ENCODE measurements at places on chromosomes 1 and 21.
A peak's percentile ranks its signal among the peaks of the same experiment; 100 is the strongest.

GRCh38 chr1:8194481-8195227 is 123.3 kb upstream of the SLC45A1 start:
- no peak for DNase-seq

- DNase-seq = no peak
These were observed 385.0 kb downstream of the SMYD3 start for GRCh38 chr1:246122071-246122470.

GRCh38 chr1:53549287-53549686 is 90.1 kb downstream of the DMRTB1 start:
- no peak for DNase-seq

DNA sequence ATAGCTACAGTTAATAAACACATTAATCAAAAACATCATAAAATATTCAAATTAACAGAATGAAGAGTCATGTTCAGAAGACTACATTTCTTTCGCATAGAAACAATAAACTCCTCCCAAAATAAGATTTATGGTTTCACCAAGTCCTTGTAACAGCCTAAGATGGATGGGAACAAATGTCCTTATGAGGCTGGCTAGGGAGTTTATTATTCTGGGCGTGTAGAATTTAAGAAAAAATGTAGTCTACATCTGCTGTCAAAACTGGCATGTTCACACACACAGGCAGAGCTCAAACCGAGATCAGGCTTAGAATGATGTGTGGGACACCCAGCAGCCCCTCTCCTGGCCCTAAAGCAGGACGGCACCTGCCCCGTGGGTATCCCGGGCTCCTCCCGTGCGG is 101.1 kb downstream of the NPHP4 start:
- DNase-seq = no peak

- no peak for DNase-seq
These were observed 19.0 kb downstream of the CFAP74 start for GRCh38 chr1:1984560-1985070.

DNA sequence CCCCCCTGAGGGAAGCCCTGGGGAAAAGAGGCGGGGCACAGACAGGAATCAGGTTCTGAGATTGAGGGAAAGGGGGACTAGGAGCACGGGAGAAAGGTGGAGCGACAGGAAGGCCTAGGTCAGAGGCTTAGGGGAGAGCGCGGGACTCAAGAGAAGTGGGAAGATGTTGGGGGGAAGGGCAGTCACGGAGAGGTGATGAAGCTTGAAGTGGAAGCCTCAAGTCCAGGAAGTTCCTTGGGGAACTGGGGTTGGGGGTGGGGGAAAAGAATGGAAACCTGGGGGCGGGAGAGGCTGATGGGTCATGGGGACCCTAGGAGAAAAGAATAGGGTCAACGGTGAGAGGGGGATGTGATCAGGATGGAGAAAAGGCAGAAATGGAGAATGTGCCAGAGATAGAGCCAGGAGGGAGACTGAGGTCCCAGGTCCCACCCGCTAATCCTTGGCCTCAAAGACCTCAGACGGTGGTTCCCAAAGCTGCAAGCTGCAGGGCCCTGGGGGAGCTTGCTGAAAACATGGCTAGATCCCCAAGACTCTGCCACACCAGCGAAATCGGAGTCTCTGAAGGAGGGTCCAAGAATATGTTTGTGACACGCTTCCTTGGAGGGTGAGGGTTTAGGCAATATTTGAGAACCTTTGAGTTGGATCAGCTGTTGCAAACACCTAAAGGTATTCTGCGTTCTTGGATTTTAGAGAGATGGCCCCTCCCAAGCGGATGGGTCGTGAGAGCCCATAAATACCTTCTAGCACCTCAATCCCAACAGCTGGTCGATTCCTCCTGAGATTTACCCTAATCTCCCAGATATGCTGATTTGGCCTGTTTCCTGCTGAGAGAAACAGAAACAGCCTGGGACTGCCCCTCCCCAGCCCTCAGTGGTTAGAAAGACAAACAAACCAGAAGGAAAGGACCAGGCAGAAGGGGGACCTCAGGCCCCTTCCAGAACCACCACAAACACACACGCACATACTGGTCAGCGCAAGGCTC is 3.6 kb downstream of the C1orf232 start:
- DNase-seq = no peak

DNA sequence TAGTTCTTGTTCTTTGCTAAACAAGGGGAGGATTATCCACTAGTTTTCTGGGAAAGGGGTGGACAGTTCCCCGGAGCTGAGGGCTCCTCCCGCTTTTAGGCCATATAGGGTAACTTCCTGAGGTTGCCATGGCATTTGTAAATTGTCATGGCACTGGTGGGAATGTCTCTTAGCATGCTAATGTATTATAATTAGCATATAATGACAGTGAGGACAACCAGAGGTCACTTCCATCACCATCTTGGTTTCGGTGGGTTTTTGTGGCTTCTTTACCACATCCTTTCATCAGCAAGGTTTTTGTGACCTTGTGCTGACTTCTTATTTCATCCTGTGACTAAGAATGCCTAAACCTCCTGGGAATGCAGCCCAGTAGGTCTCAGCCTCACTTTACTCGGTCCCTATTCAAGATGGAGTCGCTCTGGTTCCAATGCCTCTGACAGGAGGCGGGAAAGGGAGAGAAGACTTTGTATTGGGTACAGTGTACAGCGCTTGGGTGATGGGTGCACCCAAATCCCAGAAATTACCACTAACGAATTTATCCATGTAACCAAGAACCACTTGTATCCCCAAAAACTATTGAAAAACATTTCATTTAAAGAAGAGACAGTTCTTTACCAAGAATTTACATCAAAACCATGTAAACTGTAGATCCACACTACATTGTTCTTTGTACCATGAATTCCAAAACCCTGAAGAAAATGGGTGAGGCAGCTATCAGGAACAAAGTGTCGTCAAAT is 8.7 kb upstream of the SLC2A5 start:
- DNase-seq = no peak

DNA sequence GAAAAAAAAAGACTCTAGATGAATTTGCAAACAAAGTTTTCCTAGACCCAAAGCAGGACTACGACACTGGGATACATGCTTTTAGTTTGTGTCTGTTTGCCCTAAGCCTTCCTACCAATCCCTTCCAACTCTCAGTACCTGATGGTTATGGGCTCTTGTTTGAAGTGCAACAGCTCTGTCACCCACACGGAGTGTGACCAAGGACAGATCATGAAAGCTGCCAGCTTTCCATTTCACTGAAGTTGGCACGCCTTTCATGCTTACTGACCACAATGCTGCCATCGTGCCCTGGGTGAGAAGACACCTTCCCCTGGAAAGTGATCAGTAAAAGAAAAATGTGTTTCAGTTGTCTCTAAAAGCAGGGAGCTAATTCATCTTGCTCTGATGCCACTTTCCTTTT is 312.5 kb upstream of the PTBP2 start:
- no peak for DNase-seq

DNA sequence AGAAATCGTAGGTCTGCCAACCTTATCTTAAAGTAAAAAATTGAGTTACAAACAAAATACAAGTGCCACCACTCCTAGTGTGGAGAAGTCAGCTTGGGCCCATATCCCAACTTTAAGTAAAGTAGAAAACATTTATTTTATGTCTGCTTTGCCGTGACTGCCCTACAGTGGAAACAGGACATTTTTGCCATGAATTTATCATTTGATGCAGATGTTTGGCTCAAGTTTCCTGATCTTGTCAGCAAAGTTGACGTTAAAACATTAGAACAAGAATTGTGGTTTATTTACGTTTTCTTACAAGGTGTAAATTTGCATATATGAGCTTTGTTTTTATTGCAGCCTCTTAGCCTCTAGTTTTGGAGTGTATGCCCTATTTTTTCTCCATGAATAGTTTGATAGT is 17.1 kb upstream of the KCNJ15 start:
- no peak for DNase-seq

DNA sequence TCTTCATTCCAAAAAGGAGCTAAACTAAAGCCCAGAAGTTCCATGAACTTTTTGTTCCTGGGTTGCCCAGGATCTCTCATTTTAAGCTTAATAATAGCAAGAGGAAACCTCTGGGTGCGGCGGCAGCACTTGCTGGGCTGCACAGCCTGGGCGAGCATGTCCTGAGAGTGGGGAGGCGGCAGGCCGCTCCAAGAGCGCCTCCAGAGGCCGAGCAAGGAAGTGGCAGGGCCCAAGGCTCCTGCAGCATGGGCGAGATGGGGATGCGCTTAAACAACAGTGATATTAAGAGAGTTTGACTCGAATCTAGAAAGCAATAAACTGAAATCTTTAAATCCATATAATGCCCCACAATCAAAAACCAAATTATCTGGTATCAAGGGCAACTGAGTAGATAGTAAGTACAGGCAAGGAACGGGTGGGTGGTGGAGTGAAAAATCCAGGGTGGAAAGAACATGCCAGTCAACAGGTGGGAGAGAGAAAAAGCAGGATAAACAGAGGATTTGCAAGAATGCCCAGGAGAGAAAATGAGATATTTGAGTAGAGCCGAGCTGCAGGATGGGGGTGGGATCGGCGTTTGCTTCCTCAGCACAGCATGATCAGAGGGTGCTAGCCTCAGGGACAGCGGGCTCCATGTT is 14.1 kb upstream of the TNR start:
- no peak for DNase-seq

GRCh38 chr1:41240781-41241353 is 1.2 kb downstream of the SCMH1 start:
- DNase-seq = peak; percentile 5

DNA sequence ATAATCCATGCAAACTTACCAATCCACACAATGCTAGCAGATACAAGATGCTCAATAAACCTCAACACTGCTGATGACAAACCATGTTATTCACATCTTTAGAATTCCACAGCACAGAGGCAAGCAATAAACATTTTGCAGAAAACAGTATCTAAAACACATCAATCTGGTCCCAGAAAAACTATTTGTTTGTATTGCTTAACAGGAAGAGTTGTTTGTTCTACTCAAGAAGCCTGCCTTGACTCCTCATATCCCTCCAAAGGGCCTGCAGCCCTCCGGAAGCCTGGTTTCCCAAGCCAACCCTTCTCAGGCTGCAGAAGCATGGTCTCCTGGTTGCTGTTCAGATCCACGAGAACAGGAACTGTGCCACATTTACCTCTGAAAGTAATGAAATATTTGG is 139.7 kb downstream of the RERE start:
- no peak for DNase-seq

DNA sequence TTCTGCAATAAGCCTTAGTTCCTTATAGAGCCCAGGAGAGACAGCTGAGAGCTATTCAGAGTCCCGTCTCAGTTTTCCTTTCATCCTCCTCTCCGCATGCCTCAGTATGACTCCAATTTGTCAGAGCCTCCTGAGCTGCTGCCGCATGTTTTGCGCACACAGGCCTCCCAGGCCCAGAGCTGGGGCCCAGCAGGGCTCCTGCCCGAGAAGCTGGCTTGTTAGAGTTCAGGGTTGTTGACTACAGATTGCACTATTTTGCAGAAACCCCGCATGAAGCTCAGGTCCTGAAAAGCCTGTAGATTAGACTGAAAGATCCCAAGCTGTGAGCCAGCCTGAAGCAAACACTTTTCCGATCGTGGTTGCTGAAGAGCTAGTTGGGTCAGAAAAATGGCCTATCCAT is 51.5 kb downstream of the IGSF5 start:
- DNase-seq = no peak

DNA sequence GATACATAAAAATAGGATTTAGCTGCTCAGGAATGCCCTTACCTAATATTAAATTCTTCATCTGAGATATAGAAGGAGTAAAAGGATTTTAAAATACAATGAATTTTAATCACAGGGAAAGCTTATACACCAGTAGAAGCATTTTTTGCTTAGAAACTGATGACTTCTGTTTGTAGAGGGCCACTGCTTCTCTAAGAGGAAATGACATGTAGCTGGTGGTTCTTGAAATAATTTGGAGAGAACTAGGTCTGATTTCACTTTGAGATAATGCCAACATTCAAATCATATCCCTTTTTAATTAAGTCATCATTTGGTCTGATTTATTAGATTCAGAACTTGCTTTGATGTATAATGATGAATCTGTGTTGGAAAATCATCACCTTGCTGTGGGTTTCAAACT is 166.6 kb upstream of the SGIP1 start:
- DNase-seq = peak; percentile 36

DNA sequence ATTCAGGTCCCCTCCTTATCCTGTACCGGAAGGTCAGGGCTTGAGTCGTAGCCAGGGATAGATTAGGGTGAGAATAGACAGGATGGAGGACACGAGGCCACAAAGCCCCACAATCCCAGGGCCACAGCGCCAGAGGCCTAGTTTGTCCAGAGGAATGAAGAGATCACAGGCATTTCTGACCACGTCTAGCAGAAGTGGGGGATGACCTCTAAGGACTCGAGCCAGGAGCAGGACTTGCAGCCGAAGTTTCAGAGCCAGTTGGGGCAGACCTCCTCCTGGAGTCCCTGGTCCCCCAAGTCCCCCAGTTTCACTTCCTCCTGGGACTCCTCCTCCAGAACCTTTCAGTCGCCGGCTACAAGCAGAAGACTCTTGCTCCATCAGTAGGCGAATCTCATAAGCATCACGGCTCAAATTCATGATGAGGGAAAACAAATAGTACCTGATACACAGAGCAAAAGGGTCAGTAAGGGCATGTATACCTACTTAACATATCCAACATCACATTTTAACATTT is 2.3 kb upstream of the ITGA10 start:
- DNase-seq = no peak

- peak; percentile 17 for DNase-seq
These were observed at the start of gene IGSF3 for GRCh38 chr1:116667575-116668105. Gene IGSF3 (minus strand): TSS chr1:116667733. CDS start chr1:116666326, 1,407 bp downstream.

DNA sequence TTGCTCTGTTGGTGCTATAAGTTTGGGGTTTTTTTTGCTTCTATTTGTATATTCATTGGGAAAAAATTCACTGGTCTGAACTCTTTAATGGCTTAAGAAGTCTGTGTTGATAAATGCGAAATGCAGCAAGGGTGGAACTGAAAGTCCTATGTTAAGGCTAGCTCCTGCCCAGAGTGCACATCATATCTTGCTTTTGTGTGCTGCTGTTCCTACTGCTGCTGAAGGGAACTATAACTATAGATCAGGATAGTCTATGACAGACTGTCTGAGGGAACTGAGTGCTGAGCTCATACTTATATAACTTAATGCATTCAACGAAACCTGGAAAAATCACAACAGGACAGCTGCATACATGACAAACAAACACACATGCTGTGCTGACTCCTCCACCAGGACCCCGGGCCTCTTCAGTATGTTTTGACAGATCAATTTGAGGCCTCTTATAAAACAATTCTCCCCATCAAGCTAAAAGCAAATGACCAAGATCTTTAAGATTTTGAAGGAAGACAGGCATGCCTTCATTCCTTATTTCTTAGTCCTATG is 1031.5 kb upstream of the ADGRL2 start:
- DNase-seq = no peak

- DNase-seq = no peak
These were observed 77.5 kb downstream of the FMN2 start for GRCh38 chr1:240169188-240169587.

- DNase-seq = no peak
These were observed 95.2 kb downstream of the ITPKB start for GRCh38 chr1:226643611-226644540.

GRCh38 chr1:200473698-200474371 is 64.0 kb upstream of the ZNF281 start:
- DNase-seq = no peak

DNA sequence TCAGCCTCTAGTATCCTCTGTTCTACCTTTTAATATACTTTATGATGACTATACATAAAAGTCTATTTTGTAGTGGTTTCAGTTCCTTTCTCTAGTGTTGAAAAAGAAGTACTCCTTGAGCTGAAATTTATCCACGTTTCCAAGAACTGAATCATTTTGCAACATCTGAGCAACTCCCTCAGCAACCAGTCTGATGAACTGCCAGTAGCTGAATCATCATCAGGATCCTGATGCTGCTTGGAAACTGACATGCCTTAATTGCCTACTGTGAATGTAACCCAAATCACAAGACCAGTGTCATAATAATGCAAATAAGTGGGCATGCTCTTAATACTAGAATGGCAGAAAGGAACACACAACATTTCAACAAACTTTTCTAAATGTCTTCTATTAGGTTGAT is 103.3 kb downstream of the CYYR1 start:
- no peak for DNase-seq

- DNase-seq = no peak
These were observed 116.7 kb downstream of the DMRTB1 start for GRCh38 chr1:53575955-53576320.
